Choroid plexus epithelial cell (primary cell): ENCODE measurements at places on chromosomes 1 and 21.

DNA sequence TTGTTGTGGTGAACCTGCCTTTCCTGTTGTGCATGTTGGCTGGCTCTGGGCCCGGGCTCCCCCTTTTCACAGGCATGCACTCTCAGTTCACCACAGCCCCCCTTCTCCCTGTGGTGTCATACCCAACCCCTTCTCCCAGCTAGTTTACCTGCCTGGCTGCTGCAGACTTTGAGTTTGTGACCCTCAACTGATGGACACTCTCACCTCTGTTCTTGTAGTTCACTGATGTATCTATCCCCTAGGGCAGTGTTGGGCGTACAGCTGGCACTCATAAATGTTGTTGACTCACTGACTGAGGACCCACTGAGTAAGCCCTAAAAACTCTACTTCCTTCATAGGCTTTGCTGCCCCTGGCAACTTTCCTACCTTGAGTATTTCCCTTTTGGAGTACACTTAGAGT, 54.9 kb downstream of the WDR64 start:
- no peak for DNase-seq

DNA sequence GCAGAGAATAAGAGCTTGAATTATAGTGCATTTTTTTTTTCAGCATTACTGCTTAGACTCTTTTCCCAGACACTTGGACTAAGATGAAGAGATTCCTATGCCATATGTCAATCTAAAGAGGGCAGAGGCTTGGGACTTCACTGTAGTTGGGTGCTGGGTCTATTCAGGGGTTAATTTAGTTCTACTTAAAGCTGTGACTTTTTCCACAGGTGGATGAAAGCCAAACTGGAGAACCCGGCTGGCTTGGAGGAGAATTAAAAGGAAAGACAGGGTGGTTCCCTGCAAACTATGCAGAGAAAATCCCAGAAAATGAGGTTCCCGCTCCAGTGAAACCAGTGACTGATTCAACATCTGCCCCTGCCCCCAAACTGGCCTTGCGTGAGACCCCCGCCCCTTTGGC, 104.8 kb downstream of the ATP5PO start:
- no peak for DNase-seq

DNA sequence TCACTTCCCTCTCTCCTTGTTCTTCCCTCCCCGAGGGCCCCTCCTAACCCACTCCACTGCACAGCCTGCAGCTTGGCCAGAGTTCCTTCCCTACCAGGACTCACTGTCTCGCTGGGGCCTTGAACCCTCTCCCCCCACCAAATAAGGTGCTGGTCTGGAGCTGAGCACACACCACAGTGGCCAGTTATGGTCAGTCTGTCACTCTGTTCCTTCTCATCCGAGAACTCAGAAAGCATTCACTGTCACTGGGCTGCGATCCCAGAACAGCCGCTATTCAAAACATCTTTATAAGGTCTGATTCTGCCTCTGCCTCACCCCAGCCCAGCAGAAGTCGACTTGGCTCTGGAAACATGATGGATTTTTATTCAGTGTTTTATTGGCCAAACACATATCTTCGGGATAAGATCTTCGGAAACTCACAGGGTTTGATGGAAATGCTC, 19.8 kb upstream of the LBR start:
- DNase-seq = peak; percentile 47

GRCh38 chr1:173300061-173301044, 93.2 kb upstream of the TNFSF4 start:
- no peak for DNase-seq

DNA sequence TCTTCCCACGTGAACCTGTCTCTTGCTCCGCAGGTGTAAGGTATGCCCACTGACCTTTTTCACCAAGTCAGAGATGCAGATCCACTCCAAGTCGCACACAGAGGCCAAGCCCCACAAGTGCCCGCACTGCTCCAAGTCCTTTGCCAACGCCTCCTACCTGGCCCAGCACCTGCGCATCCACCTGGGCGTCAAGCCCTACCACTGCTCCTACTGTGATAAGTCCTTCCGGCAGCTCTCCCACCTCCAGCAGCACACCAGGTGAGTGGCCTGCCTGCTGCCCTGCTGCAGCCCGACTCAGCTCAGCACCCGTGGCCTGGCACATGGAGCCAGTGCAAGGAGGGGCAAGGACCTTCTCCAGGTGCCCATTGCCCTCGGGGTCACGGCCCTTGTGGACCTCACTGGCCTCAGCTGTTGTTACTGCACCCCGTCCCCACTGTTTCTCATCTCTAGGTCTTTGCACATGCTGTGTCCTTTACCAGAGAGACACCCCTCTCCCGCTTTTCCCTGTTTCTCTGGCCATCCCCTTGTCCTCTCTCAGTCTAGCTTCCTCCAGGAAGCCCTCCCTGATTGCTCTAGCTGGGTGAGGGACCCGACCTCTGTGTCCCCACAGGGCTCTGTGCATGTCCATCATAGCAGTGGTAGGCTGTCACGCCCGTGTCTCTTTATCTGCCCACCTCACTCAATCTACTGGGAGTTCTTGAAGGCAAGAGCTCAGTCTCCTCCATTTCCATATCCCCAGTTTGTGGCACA, 25.4 kb downstream of the ZNF362 start:
- DNase-seq = no peak

DNA sequence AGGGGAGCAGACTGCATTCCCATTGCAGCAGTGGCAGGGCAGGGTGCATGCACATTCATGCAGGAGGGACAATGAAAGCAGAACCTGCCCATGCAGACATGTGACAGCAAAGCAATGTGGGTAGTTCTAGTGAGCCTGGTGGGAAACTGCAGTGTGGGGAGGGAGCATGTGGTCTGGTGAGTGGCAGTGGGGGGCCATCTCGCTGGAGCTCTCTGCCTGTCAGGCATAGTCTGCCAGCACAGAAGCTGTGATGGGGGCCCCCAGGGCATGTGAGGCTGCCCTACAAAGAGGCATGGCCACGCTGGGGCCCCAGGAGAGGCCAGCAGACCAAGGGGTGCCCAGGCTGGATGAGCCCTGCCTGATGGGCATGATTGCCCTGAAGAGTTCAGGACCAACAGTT, 579.7 kb downstream of the PTPRC start:
- no peak for DNase-seq

DNA sequence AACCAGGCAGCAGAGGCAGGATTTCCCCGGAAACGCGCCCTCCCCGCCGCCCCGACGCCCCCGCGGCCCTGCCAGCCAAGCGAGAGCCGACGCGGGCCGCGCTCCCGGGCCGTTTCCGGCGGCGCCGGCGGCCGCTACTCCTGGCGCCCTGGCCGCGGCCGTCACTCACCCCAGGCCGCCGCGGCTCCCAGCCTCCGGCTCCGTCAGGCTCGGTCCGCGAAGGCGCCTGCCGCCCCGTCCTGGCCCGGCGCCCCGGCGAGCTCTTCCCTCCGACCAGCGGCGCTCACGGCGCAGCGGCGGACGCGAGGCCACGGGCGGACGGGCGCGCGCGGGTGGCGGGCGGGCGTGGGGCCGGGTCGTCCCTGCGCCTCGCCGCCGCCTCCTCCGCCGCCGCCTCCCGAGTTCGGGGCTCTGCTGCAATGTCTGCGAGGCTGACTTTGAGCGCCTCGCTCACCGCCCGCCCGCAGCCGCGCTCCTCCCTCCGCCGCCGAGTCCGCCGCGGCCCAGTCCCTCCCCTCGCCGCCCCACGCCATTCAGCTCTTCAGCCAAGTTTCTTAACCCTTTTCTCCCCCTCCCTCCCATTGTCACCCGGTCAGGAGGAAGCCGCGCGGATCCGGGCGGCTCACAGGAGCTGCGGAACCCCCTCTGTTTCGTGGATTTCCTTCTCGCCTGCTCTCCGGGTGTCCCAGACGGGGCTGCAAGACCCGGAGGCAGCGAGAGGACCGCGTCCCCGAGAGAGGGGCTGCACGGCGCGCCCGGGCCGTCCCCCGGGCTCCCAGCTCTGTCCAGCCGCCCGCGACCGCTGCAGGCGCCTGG, at the start of gene NRIP1:
Gene NRIP1 (minus strand): TSS at position 425 of the 816 bp plus-strand sequence. CDS start 96,808 bp downstream, outside the sequence.
- peak; percentile 95 for DNase-seq

DNA sequence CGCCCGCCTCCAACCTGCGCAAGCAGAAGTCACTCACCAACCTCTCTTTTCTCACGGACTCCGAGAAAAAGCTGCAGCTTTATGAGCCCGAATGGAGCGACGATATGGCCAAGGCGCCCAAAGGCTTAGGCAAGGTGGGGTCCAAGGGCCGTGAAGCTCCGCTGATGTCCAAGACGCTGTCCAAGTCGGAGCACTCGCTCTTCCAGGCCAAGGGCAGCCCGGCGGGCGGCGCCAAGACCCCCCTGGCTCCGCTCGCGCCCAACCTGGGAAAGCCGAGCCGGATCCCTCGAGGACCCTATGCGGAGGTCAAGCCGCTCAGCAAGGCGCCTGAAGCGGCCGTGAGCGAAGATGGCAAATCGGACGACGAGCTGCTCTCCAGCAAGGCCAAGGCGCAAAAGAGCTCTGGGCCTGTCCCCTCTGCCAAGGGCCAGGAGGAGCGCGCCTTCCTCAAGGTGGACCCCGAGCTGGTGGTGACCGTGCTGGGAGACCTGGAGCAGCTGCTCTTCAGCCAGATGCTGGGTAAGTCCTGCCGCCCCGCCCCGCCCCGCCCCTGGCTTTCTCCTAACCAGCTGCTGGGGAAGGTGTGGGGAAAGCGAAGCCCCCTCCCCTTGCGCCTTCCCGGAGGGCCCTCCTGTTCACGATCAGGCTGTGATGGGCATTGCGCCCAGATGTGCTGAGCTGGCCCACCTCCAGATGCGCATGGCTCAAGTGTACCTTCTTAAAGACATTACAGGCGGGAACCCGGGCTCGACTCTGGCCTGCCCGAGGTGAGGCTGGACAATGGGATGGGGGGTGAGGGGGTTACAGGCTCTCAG, 110.2 kb downstream of the NAV1 start:
- peak; percentile 39 for DNase-seq

- no peak for DNase-seq
Measured at GRCh38 chr21:32979598-32980268, 46.0 kb upstream of the OLIG2 start.

- DNase-seq = no peak
Measured at GRCh38 chr1:157181790-157182189, 43.6 kb upstream of the ETV3 start.

DNA sequence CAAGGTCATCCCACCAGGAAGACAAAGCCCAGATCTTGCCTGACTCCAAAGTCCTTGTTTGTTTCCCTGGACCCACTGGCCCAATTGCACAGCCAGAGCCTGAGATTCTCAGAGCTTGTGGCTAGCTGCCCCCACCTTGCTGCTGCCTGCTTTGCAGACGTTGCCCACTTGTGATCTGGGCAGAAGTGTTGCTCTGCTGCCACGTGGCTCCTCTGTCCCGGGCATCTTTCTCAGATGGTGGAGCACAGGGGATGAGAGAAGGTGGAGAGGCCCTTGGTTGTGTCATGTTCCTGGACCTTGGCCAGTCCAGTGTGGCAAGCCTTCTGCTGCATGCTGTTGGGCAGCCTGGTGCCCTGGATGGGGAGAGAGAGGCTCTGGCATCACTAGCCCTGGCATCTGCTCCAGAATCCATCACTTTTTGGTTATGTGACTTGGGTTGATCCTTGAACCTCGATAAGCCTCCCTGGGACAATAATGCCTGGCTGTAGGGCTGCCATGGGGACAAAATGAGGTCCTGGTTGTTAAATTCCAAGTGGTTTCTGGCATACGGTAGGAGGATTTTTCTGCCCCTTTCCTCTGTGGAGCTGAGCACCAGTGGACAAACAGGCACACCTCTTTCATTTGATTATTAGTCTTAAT, 1.5 kb upstream of the NR0B2 start:
- DNase-seq = no peak

DNA sequence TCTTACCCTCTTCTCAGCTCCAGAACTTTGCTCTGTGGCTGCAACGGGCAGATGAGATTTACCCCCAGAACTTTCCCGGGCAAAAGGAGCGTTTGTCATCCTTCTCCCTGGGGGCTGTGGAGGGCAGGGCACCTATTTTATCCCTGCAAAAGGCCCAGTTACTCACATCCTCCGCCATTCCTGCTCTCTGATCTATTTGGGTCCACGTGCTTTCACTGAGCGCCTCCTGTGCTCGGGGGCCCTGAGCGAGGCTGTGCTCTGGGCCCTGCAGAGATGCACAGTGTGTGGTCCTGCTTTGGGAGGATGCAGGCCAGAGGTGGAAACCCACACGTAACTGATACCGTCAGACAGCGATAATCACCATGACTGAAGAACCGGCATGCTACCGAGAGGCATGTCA, 2.4 kb upstream of the CSMD2 start:
- no peak for DNase-seq

GRCh38 chr1:165376811-165377311, 20.3 kb upstream of the LMX1A start:
- no peak for DNase-seq

GRCh38 chr1:182754087-182754486, 35.5 kb upstream of the NPL start:
- DNase-seq = no peak

DNA sequence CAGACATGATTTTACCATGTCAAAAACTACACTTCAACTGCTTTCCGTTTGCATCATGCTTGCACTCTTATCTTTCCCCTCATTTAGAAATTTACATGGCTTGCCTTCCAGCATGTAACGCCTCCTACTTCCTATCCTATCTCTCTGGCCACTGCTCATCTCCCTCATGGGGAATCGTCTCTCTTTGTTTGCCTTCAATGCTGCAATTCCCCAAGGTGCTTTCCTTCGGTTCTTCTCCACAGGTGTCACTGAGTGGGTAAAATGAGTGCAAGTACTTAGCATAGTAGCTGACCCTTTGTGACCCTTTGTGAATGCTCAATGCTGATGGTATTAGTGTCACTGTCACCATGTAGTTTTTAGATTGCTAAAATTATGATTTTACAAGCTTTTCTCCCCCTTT, 63.1 kb downstream of the APP start:
- no peak for DNase-seq

- DNase-seq = no peak
Measured at GRCh38 chr1:18739897-18740296, 109.3 kb downstream of the PAX7 start.

- no peak for DNase-seq
Measured at GRCh38 chr1:152048416-152049009, 11.7 kb upstream of the S100A11 start.

DNA sequence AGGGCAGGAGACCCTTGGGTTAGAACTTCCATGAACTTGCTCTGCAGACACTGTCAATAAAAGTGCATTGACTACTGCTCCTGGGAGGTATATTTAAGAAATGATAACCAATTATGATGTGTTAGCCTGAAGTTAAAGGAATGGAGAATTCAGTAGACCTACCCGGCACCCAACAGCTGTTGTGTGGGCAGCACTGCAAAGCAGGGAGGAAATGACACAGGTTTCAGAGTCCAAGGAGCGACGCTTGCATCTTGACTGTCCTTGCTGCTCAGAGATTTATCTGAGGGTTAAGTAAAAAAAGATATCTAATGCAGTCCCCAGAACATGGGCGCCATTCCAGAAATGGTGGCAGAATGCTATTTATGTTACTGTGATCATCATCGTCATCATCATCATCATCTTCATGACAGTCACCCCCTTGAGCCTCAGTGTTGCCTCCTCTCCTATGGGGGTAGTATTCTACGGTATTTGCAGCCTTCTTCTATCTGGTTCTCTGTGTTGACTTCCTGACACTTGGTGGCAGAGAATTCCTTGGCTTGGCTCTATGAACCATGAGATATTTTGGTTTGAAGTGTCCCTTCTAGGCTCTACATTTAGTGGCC, 225.9 kb downstream of the KAZN start:
- no peak for DNase-seq

GRCh38 chr1:233664253-233664652, 50.3 kb downstream of the KCNK1 start:
- DNase-seq = no peak
